NCI-H226 (cell line): ENCODE measurements at places on chromosomes 5 and 9.

DNA sequence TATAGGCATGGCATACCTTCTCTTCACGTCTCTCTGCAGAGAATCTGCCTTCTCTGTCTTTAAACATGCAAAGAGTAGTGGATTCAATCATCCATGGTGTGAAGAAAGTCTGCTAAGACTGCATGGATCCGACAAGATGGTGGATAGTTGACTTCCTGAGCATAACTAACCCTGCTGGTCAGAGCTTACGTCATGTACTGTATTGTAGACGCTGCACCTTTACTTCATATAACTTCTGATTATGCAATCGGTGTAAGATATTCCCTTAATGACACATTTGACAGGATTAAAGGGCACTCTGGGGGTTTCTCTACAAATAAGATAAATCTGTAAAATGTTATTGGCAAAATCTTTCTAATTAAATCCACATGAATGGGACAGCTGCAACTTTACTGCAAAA lies 240.3 kb upstream of the NREP start:
- DNase-seq: peak; percentile 71

DNA sequence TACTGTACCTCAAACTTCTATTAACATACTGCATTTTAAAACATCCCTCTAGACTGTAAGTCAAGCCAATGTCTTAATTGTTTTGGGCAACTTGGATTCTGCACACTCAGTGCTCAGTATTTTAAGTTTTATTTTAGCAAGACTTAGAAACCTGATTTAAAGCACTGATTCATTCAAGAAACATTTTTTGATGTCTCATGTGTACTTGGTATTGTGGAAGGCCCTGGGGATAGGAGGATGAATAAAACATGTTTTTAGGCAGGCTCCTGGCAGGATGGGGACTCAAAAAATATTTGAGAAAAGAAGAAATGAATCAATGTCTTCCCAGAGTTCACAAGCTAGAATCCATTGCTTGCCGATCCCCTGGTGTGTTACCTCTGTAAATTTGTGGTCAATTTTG lies 334.0 kb upstream of the PUM3 start:
- DNase-seq: no peak

DNA sequence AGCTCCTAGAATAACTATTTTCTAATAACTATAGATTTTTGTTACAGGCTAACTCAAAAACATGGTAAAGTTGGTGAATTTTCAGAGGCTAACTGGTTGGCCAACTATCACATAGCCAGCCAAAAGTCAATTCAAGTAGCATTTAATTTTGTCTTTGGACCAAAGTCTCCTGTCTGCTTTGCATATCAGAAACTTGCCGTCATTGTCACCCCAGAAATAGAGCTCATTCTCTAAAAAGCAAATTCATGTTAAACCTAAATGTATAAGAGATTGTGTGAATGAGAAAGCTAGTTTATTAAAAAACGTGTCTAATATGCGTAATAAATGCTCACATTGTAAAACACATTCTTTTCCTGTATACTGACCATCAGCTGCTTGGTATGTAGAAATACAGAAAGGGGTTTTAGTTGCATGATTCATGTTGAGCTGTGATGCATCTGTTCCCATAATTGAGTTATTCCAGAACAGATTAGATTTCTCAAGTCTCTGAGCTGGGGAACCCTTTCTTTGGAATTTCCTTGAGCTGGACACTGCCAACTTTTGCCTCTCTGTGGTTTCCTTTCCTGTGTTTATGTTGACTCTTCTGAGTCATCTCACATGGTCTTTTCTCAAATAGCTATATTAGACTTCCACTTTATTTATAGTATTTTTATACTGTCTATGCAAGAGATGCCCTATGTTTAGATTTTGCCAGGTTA lies 7.3 kb downstream of the SRFBP1 start:
- DNase-seq: peak; percentile 96

- DNase-seq: no peak
Observed at GRCh38 chr5:40649463-40650030, 30.2 kb upstream of the PTGER4 start.

DNA sequence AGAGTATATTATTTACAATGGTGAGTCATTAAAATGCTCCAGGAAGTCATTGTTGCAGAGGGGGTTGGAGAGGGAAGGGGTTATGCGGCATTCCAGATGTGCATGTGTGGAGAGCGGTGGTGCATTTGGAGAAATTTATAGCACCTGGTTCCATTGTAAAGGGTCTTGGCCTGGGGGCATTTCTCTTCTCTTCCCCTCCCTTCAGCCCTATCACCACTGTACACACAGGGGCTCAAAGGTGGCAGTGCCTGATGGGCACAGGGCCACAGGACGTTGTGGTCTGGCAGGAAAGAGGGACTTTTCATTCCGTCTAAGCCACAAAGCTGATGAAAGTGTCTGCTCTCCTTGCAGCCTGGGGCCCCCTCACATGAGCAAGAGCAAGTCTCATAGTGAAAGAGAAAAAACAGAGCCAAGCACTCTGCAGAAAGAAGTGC lies 442.4 kb upstream of the ZNF462 start:
- no peak for DNase-seq

DNA sequence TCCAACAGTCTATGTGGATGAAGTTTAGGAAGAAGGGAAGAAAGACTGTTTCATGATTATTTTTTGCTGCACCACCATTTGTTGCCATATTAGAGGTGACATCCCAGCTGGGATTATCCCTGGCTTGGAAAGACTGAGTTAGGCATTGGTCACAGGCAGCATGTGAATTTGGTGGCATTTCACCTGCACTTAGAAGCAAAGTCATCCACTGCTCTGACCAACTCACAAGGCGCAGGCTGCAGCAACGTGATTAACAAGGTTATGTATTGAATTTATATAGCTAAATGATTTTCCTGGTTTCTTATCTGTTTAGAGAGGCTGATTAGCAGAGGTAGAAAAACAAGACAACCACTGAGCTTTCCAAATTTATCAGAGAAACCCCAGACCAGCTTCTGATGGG lies 2.7 kb downstream of the FYB1 start:
- no peak for DNase-seq

GRCh38 chr5:113761594-113761993 lies 248.1 kb downstream of the YTHDC2 start:
- DNase-seq: no peak

DNA sequence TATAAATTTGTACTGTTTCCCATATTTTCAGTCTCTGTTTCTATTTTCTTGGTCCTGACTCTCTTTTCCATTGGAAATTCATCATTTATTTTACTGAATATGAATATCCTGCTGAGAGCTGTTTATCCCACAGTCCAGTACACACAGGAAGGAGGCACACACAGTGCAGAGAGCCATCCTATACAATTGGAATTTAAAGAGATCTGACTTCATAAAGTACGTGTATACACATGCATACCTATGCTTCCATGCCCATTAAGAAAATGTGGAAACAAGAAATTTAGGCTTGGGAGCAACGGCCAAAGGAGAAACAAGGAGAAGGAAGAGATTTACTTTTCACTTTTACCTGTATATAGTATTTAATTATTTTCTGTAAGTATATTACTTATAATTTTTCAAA lies 99.2 kb downstream of the NFIB start:
- DNase-seq: no peak

- no peak for DNase-seq
Observed at GRCh38 chr5:133801955-133802751, 166.3 kb downstream of the C5orf15 start.

- DNase-seq: no peak
Observed at GRCh38 chr9:87661241-87661640, 64.7 kb upstream of the CTSL start.

GRCh38 chr9:132994410-132995120 lies 16.1 kb downstream of the GFI1B start:
- peak; percentile 47 for DNase-seq

GRCh38 chr5:91271999-91272398 lies 111.1 kb downstream of the ARRDC3 start:
- no peak for DNase-seq
